T follicular helper cell (primary cell): ENCODE measurements at places on chromosomes 6 and 20.

DNA sequence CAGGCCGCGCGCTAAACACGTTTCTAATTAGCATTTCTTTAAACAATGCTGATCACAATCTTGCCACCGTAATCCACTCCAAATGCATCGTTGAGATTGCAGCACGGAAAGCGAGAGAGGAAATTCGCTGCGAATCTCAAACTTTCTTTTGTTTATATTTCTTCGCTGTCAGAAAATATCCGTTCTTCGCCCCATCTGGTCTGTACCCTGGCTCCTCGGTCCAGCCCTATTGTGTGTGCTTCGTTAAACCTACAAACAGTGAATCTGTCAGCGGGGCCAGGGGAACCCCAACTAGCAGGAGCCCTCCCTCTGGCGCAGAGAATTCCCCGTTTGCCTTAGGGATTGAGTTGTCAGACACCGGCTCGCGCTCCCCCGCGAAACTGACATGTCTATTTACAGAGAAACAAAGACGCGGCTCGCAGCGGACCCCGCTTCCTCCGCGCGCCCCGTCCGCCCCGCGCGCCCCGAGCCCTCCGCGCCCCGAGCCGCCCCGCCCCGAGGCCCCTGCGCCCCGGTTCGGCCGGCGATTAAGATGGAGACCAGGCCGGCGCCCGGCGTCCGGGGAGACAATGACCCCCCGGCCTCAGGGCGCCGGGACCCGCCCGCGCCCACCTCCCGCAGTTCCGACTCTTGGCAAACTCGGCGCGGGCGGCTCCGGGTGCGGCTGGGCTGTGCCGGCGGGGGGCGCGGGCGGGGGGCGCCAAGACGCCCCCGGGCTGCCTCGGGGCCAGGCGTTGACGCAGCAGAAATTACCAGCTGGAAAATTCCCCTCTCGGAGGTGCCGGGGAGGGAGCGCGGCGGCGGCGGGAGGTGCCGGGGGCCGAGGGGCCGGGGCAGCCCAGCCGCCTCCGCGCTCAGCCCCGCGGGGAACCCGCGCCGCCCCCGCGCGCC lies 874 bp downstream of the ZBTB46 start:
- DNase-seq: no peak

- no peak for DNase-seq
Observed at GRCh38 chr6:40338306-40338705, 248.9 kb downstream of the LRFN2 start.

- DNase-seq: no peak
Observed at GRCh38 chr6:37615564-37616340, 81.9 kb downstream of the MDGA1 start.

DNA sequence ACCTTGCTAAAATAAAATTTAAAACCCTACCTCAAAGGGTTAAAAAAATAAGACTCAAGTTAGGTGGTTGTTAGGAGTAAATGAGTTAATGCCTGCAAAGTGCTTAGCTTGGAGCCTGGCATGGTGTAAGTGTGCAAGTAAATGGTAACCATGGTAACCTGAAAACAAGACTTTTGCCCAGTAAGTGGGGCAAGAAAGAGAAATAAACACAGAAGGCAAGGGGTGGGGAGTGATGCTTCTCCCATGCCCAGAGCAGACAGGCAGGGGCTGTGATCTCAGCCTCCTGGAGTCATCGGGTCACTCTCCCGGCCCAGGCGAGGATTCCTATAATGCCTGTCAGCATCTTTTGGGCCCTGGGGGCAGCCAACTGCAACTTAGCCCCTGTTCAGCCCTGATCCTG lies 59.2 kb upstream of the SLC32A1 start:
- DNase-seq: no peak

- no peak for DNase-seq
Observed at GRCh38 chr6:157985378-157986155, 3.9 kb downstream of the SYNJ2 start.

GRCh38 chr6:147381712-147382111 lies 126.8 kb upstream of the SAMD5 start:
- no peak for DNase-seq

DNA sequence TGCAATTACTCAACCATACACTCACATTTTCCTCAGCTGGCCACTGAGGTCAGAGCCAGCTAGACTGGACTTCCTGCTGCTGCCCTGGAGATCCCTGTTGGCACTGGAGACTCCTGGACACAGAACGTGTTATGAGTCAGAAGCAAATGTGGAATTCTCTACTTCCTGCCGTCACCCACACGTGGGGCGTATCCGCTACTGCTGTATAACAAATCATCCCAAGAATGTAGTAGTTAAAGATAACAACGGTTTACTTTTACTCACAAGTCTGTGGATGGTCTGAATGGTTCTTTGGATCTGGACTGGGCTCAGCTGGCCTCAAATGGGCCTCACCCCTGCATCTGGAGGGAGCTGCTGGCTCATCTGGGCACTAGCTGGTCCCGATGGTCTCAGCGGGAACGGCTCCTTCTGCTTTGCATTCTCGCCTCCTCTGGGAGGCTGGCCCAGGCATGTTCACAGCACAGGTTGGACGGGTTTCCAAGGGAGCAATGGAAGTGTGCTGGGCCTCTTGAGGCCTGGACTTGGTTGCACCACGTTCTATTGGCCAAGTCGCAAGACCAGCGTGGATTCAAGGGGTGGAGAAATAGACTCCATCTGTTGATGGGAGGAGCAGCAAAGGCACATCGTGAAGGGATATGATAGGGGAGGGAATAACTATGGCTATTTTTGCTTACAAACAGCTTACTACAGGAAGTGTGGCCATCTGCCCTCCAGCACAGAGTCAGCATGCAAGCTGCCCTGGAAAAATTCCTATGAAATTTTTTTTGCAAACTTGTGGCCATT lies 118.5 kb downstream of the SNX5 start:
- no peak for DNase-seq

GRCh38 chr6:53330137-53330536 lies 18.6 kb downstream of the ELOVL5 start:
- DNase-seq: no peak

- DNase-seq: no peak
Observed at GRCh38 chr6:25006565-25007001, 70.8 kb upstream of the RIPOR2 start.
